Thoracic aorta endothelial cell (primary cell): ENCODE measurements at places on chromosomes 2 and 18. TPM values are rescaled to one million over a fixed set of nuclear protein-coding genes. Genes with fewer than 3 reads are reported as not detected.

FAM228B gene
- total RNA-seq = 5.5 TPM in 2 replicates

MOGAT1 gene
- not detected in 2 replicates for total RNA-seq

POTEF gene
- 0.13 TPM in 1 of 2 replicates, not detected in the other for total RNA-seq

OSBPL1A gene
- total RNA-seq = 21.5 and 21.8 TPM in 2 replicates

TCF4 gene
- total RNA-seq = 406 and 456 TPM in 2 replicates
